ENCODE measurements at places on chromosomes 2 and 18.
A peak's percentile ranks its signal among the peaks of the same experiment; 100 is the strongest.

DNA sequence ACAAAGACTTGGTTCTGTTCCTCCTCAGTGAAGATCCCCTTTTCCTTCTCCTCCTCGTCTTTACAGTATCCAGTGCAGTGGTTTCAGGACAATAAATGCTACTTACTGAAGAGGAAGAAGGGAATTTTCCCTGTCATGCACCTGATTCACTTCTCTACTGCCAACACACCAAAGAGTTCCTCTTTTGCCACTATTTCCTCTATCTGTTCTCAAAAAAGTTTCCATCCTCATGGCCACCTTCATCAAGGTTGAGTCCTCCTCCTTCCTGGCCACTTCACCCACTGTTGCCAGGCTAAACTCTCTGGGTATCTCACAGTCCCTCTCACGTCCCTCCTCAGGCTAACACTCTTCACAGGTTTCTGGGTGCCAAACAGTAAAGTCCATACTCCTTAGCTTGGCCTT is 41.7 kb downstream of the PLEKHM3 start:
- DNase-seq: no peak

DNA sequence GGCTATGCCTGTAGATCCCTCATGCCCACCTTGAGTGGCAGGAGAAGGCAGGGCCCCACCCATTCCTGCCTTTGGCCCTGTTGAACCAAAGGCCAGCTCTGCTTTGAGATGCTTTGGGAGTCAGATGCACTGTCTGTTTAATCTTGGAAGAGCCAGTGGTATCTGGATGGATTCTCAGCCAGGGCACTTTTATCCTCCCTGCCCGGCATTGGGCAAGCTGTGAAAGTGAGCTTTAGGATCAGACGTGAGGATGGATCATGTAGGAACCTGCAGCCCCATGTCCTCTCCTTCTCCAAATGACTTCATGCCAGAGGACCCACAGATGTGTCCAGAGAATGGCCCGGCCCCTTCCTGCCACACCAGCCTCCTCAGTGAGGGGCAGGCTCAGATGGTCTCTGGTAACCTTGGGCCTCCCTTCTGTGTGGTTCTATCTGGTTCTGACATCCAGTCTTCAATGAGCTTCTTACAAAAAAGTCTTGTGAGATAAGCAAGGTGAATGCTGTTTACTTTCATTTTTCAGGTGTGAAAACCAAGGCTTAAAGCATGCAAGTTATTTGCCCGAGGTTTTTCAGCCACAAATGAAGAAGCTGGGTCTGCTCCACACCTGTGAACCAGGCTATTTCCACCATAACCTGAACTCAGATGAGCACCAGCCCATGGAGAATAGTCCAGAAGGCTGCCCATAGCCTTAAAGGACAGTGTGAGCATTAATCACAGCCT is 123.8 kb downstream of the KCTD1 start:
- no peak for DNase-seq

GRCh38 chr18:25305584-25305983 is 46.4 kb downstream of the ZNF521 start:
- DNase-seq: no peak

DNA sequence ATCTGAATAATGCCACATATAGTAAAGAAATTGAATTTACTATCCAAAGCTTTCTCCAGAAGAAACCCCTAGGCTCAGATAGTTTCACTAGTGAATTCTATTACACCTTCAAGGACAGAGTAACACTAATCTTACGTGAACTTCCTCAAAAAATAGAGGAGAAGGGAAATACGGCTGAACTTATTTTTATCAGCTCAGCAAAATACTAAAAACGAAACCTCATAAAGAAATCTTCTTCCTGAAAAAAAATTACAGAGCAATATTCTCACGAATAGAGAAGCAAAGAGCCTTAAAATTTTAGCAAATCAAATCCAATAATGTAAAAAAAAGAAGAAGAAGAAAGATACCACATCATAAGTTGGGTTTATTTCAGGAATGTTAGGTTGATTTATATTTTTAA is 14.7 kb downstream of the CAPN13 start:
- DNase-seq: no peak

DNA sequence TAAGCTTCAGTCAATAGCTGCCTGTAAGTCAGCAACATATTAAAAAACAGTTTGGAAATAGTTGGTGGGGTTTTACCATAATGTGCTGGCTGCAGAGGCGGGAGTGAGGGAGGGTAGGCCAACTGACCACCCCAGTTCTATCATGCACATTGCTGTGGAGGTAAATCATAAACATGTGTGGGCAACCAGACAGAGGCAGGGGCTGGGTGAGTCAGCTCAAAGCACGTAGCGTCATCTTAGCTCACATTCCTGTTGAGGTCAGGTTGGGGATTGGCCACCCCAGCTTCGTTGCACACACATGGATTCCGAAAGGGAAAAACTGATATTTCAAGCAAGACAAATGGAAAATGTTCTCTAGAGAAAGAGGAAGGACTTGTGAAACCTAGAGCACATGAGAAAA is 19.5 kb downstream of the GPR45 start:
- no peak for DNase-seq

DNA sequence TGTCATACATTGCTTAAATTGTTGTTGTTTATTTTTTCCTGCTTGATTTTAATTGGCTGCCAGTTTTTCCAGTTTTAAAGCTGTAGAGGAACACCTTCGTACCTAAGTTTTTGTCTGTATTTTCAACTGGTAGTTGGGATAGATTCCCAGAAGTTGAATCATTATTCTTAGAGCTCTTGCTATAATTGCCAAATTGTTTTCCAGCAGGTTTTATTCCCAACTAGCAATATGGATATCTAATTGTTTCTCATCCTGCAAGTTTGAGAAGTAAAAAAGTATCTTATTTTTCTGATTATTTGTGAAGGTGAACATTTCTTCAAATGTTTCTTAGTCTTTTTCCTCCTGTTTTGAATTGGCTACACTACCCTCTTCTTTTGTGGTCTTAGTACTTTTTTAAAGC is 6.7 kb downstream of the SMARCAL1 start:
- no peak for DNase-seq

- DNase-seq: no peak
Measured at GRCh38 chr18:58175122-58175785, 131.2 kb downstream of the NEDD4L start.

- no peak for DNase-seq
Measured at GRCh38 chr2:219991116-219991515, 363.7 kb downstream of the SLC4A3 start.

DNA sequence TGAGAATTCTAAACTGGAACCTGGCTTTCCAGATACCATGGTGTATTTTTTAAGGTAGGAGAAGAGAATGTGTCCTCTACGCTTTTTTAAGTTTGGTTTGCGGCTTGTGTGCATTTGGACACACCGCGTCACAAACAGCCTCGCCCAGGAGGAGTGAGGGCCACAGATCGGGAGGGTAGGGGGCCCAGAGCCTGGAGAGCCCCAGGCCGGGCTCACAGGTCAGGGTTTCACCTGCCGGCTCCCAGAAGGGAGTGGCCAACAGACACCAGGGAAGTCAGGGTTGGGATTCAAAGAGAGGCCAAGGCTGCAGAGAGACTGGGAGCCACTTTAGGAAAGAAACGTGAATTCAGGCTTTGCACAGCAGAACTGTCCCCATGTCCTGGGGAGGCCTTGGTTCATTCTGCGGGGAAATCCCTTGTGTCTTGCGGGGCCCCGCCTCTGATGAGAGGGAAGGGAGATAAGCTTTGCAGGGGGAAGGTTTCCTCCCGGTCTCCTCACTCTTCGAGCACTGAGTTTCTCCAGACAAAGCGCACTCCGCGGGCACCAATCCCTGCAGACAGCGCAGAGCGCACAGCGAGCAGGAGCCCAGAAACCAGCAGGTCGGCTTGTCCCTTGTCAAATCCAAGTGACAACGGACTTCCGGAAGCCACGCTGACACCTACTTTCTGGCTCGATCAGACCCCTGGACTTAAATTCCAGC is 2.0 kb upstream of the TUBB6 start:
- no peak for DNase-seq

DNA sequence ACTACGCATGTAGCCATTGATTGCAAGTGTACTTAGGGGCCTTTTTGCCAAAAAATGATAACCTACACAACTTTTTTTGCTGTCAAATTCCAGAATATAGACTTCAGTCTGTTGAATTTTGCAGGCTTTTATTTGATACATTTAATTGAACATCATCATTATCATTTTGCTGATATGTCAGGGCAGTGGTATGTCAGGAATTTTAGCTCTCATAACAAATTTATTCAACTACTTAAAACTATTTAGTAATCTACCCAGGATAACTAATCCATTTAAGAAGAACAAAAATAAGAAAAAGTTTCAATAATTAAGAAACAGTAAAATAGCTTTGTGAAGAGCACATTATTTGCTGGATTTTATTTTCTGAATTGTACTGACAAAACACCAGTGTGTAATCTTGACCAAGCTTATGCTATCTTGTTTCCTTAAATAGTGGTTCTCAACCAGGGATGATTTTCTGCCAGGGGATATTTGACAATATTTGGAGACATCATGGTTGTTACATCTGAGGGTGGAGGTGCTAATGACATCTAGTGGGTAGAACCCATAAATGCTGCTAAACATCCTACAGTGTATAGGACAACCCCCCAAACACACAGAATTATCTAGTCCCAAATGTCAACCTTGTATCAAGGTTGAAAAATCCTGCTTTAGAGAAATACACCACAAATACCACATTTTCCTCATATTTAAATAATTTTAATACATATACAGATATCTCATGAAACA is 12.1 kb upstream of the TTN start:
- DNase-seq: no peak

DNA sequence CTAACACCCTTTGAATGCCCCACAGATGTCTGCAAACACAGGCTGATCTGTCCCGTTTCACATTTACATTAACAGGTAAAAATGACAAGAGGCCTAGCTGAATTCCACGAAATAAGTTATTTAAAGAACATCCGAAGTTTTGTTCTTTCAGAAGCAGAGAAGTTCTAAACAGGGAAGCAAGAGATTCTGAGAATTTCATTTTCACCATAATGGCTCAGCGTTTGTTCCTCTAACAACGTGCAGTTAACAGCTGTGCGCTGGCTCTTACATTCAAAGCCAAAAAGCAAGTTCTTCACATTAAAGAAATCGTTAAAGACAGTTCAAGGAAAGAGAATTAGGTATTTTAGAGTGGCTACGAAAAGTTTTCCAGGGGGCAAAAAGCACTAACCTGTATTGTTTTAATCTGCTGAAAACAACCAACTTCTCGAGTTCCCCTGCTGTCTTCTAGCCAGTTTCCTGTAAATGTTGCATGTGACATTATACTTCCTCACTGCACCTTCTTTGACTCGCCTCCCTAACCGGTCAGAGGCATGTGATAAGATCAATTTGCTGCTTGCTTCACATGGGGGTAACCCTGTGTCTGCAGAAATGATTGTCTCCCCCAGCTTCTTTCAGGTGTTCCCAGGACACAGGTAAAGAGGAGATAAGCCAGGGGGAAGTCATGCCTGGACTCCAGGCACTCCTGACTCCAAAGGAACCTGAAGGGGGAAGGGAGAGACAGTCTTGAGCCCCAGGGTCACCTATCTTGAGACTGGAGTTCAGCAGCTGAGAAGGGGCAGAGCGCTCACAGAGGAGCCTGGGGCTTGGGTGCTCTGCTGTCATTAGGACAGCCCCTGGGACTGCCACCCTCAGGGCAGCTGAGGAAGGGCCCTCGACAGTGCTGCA is 36.8 kb upstream of the WIPF1 start:
- DNase-seq: peak; percentile 46

GRCh38 chr2:115412501-115412900 is 970.1 kb downstream of the DPP10 start:
- DNase-seq: no peak

GRCh38 chr2:40433736-40434135 is 18.2 kb downstream of the SLC8A1 start:
- DNase-seq: no peak

- no peak for DNase-seq
Measured at GRCh38 chr2:60934165-60934722, 52.9 kb downstream of the REL start.

DNA sequence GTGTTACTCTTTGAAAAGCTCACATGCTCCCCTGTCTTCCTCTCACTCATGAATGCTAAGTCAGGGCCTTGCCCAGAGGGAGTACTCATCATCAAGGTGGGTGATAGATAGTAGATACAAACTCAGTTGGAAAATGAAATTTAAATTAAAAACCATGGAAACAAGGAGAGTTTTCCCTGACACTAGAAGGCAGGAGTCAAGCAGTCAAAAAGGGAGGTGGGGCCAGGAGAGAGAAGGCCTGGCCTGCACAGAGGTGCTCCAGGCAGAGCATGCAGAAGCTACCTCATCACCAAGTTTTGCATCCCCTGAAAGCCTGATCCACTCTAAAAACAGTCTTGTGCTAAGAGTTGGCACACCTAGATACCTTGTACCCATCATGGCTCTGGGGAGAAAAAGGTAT is 143.7 kb downstream of the MYO5B start:
- no peak for DNase-seq

DNA sequence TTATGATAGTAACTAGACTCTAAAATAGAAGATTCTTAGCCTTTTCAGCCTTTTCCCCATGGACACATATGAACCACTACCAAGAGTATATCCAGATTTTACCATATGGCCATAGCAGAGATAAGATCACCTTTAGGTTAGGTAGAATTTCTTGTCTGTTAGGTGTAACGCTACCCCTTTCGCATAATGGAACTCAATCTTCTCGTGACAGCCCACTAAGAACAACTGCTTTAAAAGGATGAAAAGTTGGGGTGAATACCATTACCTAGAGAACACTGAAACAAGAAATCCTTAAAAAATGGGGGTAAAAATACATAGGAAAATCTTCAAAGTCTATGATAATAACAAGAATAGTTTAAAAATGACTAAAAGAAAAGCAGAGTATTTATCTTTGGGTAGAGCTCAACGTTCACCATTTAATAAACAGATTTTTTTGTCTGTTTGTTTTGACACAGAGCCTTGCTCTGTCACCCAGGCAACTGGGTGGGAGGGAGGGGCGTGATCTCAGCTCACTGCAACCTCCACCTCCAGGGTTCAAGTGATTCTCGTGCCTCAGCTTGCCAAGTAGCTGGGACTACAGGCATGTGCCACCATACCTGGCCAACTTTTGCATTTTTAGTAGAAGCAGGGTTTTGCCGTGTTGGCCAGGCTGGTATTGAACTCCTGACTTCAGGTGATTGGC is 67.2 kb downstream of the VIL1 start:
- DNase-seq: no peak

GRCh38 chr18:50937183-50937582 is 30.7 kb upstream of the ELAC1 start:
- DNase-seq: no peak

GRCh38 chr2:215601990-215602721 is 166.3 kb upstream of the FN1 start:
- no peak for DNase-seq

GRCh38 chr18:24031318-24031717 is 16.8 kb downstream of the TTC39C start:
- DNase-seq: no peak

- DNase-seq: no peak
Measured at GRCh38 chr2:108922141-108922915, 66.7 kb downstream of the EDAR start.

DNA sequence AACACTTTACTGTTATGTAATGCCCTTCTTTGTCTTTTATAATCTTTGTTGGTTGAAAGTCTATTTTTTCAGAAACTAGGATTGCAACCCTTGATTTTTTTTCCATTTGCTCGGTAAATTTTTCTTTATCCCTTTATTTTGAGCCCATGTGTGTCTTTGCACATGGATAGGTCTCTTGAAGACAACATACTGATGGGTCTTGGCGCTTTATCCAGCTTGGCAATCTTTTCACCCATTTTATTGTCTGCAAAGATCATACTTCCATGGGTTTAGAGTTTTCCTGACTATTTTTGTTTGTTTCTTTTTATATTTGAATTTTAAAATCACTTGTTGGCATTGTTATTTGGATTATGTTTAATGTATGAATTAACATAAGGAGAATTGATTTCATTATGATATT is 27.0 kb downstream of the ACOXL start:
- no peak for DNase-seq

- DNase-seq: no peak
Measured at GRCh38 chr2:8577573-8577972, 104.3 kb upstream of the ID2 start.

All from T-helper 2 cell treated with Interferon-gamma antibody and Interleukin-4, amounts not matched to agents 5 μg/mL and 100 μg/mL, for 36 hours (primary cell).